ENCODE measurements at places on chromosomes 3 and 15.

DNA sequence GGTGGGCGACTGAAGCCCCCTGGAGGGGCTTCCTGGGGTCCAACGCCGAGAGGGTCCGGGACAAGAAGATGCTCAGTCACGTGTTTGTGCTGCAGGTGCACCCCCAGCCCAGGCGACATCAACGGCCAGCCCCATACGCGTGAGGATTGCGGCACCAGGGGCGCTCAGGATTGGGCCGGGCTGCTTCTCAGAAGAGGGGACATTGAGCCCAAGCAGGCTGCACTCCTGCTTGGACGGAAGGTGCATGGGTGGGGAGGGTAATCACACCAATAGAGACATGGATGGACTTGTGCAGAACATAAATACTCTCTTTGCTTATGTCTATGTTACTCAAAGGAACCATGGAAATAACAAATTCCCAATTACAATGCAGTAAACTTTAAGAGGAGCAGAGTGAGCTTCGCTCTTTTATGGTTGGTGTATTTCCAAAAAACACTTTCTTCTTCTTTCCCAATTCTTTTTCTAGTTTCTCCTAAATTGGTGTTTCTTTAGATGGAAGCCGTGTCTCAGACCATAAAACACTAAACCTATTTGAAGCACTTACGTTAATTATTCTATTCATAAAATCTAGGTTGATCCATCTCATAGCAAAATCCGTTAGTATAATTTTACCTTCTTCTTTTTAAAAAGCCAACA is 182.7 kb downstream of the GOLGA6L6 start:
- H3K4me3 ChIP-seq = no peak overlapping the region
- no peaks in the 10 kb centered on the region for H3K36me3 ChIP-seq
- H3K27ac ChIP-seq = no peak overlapping the region
- no peak for DNase-seq
- H3K4me1 ChIP-seq = peaks cover 16% of the 10 kb centered on the region

GRCh38 chr3:161607056-161607455 is 110.4 kb downstream of the OTOL1 start:
- no peak overlapping the region for H3K27ac ChIP-seq
- no peaks in the 10 kb centered on the region for H3K36me3 ChIP-seq
- no peaks in the 10 kb centered on the region for H3K27me3 ChIP-seq
- no peaks in the 10 kb centered on the region for H3K4me1 ChIP-seq

DNA sequence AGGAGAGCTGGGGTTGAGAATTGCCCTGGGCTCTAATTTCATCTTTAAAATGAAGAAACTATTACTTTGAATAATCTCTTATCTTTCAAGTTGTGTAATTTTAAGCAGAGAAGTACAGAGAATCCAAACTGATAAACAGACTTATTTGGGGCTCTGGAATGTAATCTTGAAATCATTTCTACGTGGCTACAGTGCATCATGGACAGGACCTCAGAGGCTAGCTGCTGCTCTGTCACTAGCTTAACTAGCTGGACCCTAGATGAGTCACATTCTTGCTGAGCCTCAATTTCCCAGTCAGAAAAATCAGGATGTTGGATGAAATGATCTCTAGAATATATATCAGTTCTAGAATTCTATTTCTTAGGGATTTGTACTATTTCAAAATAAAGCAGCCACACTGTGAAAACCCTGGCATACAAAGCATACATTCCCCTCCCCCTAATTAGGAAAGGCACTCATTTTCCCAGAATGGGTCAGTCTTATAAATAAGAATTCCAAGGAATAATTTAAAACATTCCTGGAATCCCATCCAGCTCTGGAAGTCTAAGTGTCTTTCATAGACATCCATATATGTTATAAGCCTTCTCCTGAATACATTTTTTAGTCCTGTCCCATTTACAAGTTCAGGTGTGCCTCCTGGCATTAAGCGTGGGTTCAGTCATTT is 47.2 kb downstream of the RASGRP1 start:
- H3K4me3 ChIP-seq = no peak overlapping the region
- no peak overlapping the region for H3K27ac ChIP-seq
- no peaks in the 10 kb centered on the region for H3K27me3 ChIP-seq
- H3K4me1 ChIP-seq = no peaks in the 10 kb centered on the region

DNA sequence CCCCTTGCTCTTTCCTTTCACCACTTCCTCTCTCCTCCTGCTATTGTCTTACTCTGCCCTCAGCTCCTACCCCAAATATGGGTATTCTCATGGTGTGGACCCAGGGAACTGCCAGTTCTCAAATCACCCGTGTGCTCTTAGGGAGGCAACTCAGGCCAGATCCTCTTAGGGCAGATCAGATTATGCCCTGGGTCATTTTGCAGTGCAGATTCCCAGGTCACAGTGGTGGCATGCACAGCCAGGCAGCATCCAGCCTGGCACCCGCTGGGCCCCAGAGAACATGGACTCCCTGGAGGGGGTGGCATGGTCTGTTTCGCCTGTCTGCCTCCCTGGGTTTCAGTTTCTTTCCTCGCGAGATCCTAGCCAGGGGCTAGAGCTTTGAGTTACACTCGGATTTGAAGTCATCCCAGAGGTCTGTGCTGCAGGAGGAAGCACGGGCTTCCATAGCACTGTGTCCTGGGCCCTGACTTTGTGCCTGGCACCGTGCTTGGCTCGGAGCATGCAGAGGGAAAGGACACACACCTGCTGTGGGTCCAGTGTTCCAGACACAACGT is 96.1 kb downstream of the TOP2B start:
- H3K4me3 ChIP-seq = no peak overlapping the region
- H3K27ac ChIP-seq = no peak overlapping the region
- H3K27me3 ChIP-seq = no peaks in the 10 kb centered on the region
- no peaks in the 10 kb centered on the region for H3K4me1 ChIP-seq
- H3K36me3 ChIP-seq = no peaks in the 10 kb centered on the region

GRCh38 chr15:67074886-67075229 is 9.5 kb downstream of the SMAD3 start:
- peak overlapping the region; percentile 1 for H3K27ac ChIP-seq
- no peak for DNase-seq
- H3K4me1 ChIP-seq = peaks cover 85% of the 10 kb centered on the region
- peaks cover 29% of the 10 kb centered on the region for H3K36me3 ChIP-seq

DNA sequence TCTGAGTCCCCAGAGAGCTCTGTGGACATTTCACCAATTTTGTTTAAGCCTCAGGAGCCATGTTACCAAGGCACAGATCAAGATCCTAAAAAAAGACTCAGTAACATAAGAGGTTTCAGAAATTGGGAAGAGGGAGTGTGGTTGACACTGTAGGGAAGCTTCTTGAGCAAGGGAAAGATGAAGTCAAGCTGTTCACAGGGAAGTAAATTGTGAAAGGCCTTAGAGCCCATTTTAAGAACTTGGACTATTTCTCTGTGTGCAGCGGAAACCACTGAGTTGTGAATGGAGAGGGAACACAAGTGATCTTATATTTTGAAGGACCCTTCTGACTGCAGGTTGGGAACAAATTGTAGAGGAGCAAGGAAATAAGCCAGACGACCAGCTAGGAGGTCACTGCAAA is 18.7 kb downstream of the BCL2A1 start:
- DNase-seq = no peak
- H3K27me3 ChIP-seq = no peaks in the 10 kb centered on the region

GRCh38 chr3:196620161-196620604 is 19.3 kb upstream of the NRROS start:
- H3K36me3 ChIP-seq = no peaks in the 10 kb centered on the region
- H3K27ac ChIP-seq = no peak overlapping the region
- peak; percentile 38 for DNase-seq
- no peaks in the 10 kb centered on the region for H3K27me3 ChIP-seq
- H3K4me1 ChIP-seq = peaks cover 25% of the 10 kb centered on the region

DNA sequence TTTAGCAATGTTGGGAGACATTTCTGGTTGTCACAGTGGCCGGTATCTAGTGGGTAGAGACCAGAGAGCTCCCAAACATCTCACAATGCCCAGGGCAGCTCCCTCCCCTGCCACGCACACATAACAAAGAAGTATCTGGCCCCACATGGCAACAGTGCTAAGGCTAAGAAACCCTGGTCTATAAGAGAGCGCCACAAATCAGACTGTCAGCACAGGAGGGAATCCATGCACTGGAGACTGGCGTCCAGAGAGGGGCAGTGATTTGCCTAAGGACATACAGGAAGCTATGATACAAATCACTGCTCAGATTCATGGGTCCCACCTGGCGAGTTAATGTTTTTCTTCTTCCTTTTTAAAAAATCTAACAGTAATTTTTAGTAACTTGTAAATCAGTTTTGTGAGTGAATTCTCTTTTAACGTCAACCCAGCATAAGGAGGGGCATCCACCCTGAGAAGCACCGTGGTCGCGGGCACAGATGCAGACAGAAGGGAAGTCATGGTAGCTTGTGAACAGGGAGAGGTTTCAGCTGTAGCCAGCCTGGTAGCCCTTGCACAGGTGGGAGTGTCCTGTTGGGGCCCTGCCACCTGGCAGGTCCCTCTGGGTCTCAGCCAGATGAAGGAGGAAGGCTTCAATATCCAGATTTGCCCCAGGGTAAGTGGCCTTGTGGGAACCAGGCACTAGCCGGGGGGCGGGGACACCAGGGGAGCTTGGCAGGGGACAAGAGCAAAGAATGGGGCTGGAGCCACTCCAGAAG is 8.7 kb downstream of the ISG20 start:
- no peaks in the 10 kb centered on the region for H3K27me3 ChIP-seq
- no peak overlapping the region for H3K4me3 ChIP-seq
- H3K36me3 ChIP-seq = peaks cover 72% of the 10 kb centered on the region

DNA sequence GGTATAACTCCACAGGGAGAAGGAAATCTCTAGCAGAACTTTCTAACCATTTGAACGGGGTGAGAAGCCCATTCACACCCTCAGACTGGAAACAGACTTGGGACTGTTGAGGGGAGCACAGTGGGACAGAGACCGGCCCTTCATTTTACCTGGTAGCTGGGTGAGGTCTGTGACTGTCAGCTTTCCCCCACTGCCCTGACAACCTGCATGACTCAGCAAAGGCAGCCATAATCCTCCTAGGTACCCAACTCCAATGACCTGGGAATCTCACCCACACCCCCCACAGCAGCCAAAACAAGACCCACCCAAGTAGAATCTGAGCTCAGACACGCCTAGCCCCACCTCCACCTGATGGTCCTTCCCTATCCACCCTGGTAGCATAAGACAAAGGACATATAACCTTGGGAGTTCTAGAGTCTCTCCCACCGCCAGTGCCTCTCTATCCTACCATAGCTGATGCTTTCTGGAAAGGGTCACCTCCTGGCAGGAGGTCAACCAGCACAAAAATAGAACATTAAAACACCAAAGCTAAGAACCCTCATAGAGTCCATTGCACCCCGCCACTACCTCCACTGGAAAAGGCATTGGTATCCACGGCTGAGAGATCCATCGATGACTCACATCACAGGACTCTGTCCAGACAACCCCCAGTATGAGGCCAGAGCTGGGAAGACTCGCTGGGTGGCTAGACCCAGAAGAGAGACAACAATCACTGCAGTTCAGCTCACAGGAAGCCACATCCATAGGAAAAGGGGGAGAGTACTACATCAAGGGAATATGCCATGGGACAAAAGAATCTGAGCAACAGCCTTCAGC is 28.0 kb downstream of the SENP7 start:
- H3K4me3 ChIP-seq = no peak overlapping the region
- H3K36me3 ChIP-seq = peaks cover 35% of the 10 kb centered on the region
- no peaks in the 10 kb centered on the region for H3K27me3 ChIP-seq
- H3K27ac ChIP-seq = no peak overlapping the region
- no peaks in the 10 kb centered on the region for H3K4me1 ChIP-seq
- DNase-seq = no peak

- H3K36me3 ChIP-seq = no peaks in the 10 kb centered on the region
- H3K27ac ChIP-seq = no peak overlapping the region
- H3K4me3 ChIP-seq = peak overlapping the region; percentile 65
- peaks cover 7% of the 10 kb centered on the region for H3K27me3 ChIP-seq
- peaks cover 11% of the 10 kb centered on the region for H3K4me1 ChIP-seq
- DNase-seq = peak; percentile 12
Measured at GRCh38 chr15:73052653-73053397, 562 bp downstream of the NEO1 start.

GRCh38 chr3:12536423-12536822 is 8.9 kb downstream of the MKRN2OS start:
- DNase-seq = no peak
- H3K4me3 ChIP-seq = no peak overlapping the region
- no peak overlapping the region for H3K27ac ChIP-seq
- no peaks in the 10 kb centered on the region for H3K27me3 ChIP-seq
- H3K4me1 ChIP-seq = no peaks in the 10 kb centered on the region
- peaks cover 18% of the 10 kb centered on the region for H3K36me3 ChIP-seq

- no peaks in the 10 kb centered on the region for H3K36me3 ChIP-seq
- no peak overlapping the region for H3K27ac ChIP-seq
- no peak overlapping the region for H3K4me3 ChIP-seq
- H3K4me1 ChIP-seq = peaks cover 13% of the 10 kb centered on the region
- no peaks in the 10 kb centered on the region for H3K27me3 ChIP-seq
Measured at GRCh38 chr15:43975326-43975725, 148.5 kb downstream of the WDR76 start.

GRCh38 chr3:16181361-16181760 is 6.9 kb downstream of the GALNT15 start:
- no peaks in the 10 kb centered on the region for H3K36me3 ChIP-seq
- H3K27ac ChIP-seq = no peak overlapping the region
- H3K4me3 ChIP-seq = no peak overlapping the region

DNA sequence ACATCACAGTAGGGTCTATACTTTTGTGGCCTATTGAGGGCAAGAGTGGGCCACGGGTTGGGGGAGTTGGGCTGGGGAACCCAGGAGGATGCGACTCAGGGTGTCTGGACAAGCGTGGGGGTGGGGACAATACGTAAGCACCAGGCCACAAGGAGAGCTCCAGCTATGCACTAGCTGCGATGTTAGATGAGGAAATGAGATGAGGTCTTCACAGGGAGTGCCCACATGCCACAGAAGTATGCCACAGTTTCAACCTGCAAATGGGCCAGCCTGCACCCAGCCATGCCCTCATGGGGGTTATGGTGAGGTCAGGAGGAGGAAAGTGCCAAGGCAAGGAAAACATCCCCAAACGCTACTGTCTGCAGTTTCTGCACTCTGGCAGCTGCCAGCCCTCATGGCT is 30.5 kb downstream of the CACNA2D2 start:
- H3K27ac ChIP-seq = no peak overlapping the region
- no peak overlapping the region for H3K4me3 ChIP-seq
- no peaks in the 10 kb centered on the region for H3K27me3 ChIP-seq
- peaks cover 22% of the 10 kb centered on the region for H3K4me1 ChIP-seq
- DNase-seq = no peak

- H3K27me3 ChIP-seq = no peaks in the 10 kb centered on the region
- no peak overlapping the region for H3K27ac ChIP-seq
- H3K36me3 ChIP-seq = no peaks in the 10 kb centered on the region
- no peak for DNase-seq
- H3K4me3 ChIP-seq = no peak overlapping the region
Measured at GRCh38 chr15:78983146-78983918, 38.5 kb upstream of the CTSH start.

- peaks cover 38% of the 10 kb centered on the region for H3K4me1 ChIP-seq
- no peaks in the 10 kb centered on the region for H3K27me3 ChIP-seq
- no peak for DNase-seq
- H3K27ac ChIP-seq = no peak overlapping the region
- H3K4me3 ChIP-seq = no peak overlapping the region
Measured at GRCh38 chr3:32948625-32949445, 2.6 kb upstream of the CCR4 start.

DNA sequence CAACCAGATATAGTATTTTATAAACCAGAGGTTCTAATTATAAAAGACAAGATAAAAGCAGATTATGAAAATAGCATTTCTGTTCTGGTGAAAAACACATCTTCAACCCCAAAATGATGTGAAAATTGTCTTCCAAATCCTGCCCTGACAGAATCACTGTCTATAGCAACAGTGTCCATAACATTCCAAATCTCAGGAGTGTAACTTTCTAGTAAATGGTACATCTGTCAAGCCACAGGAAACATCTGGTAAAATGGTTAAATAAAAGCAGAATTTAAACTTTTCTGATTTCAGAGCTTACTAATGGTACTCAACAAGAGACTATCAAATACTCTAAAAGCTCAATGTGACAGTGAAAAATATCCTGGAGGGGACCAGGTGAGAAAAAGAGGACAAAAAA is 60.5 kb downstream of the VGLL4 start:
- peaks cover 18% of the 10 kb centered on the region for H3K4me1 ChIP-seq
- no peak overlapping the region for H3K4me3 ChIP-seq
- no peak overlapping the region for H3K27ac ChIP-seq
- H3K27me3 ChIP-seq = no peaks in the 10 kb centered on the region
- H3K36me3 ChIP-seq = no peaks in the 10 kb centered on the region
